ENCODE measurements at places on chromosomes 2 and 18.
A peak's percentile ranks its signal among the peaks of the same experiment; 100 is the strongest.

DNA sequence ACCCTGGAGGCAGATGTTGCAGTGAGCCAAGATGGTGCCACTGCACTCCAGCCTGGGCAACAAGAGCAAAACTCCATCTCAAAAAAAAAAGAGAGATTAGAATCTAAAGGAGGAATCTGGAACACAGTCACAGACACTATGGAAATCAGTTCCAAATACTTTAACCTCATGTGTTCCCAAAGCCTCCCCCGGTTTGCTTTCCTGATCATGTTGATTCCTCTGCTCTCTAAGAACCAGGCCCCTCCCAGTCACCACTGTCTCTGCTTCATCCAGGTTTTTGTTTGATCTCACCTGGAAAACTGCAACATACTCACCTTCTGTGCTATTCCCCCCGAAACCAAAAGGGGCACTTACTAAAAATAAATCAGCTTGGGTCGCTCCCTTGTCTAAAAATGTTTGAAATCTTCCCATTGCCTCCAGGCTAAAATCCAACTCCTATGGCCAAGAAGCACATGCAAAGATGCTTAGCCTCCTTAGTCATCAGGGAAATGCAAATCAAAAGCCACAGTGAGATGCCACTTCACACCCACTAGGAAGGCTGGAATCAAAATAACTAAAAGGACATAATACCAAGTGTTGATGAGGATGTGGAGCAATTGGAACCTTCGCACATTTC is 6.2 kb upstream of the NEU2 start:
- DNase-seq = no peak

DNA sequence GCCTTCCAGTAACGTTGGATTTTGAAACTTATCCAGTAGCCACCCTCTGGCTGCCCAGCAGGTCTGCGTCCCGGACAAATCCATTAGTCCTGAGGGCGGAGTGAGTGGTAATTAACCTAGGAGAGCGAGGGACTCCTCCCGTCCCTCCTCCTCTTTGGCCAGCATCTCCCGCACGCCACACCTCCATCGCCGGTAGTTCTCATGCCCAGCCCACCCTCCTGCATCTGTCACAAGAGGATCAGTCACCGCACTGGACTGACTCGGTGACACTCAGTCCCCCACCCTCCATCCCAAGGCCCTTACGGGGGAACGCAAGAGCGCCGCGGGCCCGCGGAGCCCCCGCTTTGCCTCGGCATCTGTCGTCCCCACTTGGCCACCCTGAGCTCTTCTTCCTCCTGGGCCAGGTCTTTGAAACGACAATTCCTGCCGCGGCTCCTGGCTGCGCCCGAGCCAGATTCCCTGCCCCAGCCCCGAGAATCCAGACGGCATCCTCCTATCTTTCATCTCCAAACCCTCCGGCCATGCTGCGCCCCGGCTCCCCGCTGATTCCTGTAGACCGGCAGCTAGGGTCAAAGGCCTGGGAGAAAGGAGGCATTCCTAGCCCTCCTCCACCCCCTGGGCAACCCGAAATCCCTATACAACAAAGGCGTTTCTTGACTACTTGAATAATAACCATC is 77.5 kb downstream of the EIF2AK3 start:
- no peak for DNase-seq

GRCh38 chr2:200318940-200319435 is 12.5 kb downstream of the SPATS2L start:
- no peak for DNase-seq

- DNase-seq = peak; percentile 94
Measured at GRCh38 chr2:85437488-85438200, 19.1 kb downstream of the SH2D6 start.

GRCh38 chr2:239386872-239387445 is 13.9 kb downstream of the HDAC4 start:
- no peak for DNase-seq

GRCh38 chr2:15570104-15570503 is 9.0 kb upstream of the NBAS start:
- no peak for DNase-seq

DNA sequence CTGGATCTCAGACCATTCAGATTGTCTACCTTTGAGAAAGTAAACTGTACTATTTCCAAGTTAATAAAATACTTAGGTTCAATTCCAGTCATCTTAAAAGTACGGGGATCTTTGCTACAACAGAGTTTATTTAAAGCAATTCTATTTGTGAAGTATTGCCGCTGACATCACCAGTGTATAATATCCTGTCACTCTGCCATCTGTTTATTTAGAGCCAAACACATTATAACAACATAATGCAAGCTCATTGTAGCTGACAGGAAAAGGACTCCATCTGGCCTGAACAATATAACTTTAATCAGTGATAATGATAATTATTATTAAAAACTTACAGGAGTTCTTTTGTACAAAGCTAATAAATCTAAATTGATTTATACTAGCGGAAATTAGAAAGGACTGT is 786.8 kb downstream of the ERBB4 start:
- no peak for DNase-seq

GRCh38 chr2:232058063-232058877 is 96.8 kb downstream of the DIS3L2 start:
- DNase-seq = no peak

GRCh38 chr2:45909677-45910191 is 258.3 kb downstream of the PRKCE start:
- peak; percentile 40 for DNase-seq

DNA sequence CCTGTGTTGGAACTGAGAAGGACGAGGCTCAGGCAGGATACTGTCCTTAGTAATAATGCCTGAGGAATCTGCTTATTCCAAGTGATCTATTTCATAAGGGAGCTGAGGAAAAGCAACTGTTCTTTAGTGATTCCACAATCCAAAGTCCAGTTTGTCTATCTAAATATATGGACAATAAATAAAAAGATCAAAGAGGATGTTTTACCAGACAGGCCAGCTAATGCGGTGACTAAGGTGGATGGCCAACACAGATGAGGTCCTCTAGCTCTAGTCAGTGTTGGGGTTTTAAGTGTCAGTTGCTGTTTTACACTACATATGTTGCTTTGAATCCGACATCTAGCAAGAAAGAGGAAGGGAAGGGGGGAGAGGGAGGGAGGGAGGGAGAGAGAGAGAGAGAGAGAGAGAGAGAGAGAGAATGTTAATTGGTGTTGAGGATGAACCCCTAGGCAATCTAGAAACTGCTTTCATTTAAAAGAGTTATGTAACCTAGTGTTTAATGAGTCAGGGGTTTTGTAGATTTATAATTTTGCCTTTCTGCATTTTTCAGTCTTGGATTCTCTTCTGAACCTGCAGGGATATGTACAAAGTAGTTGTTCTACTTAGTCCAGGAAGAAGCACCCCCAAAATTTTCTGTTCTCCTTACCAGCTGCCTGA is 27.0 kb upstream of the SCN1A start:
- no peak for DNase-seq

DNA sequence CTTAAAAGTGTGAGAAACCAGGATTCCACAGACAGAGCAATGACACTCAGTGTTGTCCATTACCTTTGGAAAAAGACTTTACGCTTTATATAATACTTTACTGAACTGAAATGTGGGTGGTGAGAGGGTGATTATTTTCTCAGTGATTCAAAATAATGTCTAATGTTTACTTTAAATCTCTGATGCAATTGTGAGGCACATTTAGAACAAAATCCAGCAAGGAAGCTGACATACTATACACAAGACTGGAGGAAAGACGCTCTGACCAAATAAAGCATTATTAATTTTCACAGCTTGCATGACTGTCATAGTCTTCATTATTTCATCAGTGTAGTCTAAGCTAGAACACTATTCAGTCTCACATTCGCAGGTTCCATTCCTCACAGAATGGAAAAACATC is 34.1 kb upstream of the STAT1 start:
- no peak for DNase-seq

GRCh38 chr2:102424754-102425153 is 1.8 kb downstream of the IL18RAP start:
- DNase-seq = peak; percentile 40

DNA sequence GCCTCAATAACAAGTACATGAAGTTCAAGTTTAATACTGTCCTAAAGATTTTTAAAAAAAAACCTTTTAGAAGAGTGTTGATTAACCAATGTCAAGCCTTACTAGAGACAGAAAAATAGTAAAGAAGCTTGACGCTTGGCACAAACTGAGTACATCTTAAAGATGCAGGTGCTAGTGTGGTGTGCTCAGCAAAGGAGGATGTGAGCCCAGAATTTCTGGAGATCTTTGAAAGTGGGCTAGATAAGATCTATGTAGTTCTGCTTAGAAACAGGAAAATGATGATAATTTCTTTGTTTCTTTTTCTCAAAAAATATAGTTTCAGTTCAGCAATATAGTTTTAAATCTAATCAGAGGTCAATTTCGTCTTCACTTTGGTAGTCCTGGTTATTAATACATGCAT is 118.3 kb upstream of the KLHL14 start:
- DNase-seq = no peak

DNA sequence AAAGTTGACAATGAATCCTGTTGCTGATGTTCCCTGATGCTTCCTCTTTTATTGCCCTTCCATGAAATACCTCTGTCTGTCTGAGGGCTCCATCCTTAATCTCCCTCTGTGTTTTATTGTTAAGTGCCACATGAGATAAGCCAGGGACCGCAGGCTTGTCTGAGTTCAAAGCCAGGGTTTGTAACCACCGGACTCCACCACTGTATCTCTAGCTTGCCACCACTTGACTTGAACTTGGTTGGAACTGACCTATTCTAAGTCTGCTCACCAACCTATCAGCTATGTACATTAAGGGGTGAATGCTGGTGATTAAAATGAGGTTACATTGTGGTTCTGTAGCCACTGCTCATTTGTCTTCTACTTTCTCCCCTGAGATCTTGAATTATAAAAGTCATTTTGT is 328.5 kb upstream of the ZEB2 start:
- DNase-seq = peak; percentile 92

GRCh38 chr18:44744161-44745121 is 63.8 kb downstream of the SETBP1 start:
- DNase-seq = no peak

DNA sequence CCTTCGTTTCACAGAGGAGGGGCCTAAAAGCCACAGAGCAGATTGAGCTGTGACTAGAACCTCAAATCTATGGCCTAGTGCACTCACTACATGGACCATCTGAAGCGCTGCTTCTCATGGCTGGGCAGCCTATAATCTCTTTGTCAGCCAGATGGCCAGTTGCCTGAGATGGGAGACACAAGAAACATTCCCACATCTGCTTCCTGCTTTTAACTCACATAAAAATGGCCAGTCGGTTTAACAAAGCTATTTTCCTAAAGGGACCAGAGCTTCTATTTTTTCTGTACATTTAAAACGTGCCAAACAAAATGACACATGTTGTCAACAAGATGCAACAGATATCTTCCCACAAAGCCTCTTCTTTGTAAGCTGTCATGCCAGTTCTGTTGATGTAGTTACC is 173.8 kb downstream of the GFPT1 start:
- DNase-seq = no peak

DNA sequence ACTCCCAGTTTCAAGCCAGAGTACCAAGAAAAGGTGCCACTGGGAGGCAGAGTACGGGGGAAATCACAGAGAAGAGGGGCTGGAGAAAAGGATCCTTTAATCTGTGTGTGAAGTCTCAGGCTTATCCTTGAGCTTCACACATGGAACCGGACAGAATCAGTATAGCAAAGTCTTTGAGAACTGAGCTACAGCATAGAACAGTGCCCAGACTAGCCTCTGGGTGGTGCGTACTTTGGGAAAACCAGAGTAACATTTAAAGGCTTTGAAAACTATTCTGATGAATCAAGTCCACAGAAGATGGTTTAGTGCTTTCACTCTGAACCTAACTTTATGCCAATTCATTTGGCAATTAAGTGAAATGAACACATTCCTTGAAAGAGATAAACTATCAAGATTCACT is 83.1 kb downstream of the BABAM2 start:
- no peak for DNase-seq

- DNase-seq = no peak
Measured at GRCh38 chr2:167254721-167255120, 366.4 kb downstream of the XIRP2 start.

GRCh38 chr2:204950695-204951346 is 405.5 kb downstream of the PARD3B start:
- DNase-seq = no peak

DNA sequence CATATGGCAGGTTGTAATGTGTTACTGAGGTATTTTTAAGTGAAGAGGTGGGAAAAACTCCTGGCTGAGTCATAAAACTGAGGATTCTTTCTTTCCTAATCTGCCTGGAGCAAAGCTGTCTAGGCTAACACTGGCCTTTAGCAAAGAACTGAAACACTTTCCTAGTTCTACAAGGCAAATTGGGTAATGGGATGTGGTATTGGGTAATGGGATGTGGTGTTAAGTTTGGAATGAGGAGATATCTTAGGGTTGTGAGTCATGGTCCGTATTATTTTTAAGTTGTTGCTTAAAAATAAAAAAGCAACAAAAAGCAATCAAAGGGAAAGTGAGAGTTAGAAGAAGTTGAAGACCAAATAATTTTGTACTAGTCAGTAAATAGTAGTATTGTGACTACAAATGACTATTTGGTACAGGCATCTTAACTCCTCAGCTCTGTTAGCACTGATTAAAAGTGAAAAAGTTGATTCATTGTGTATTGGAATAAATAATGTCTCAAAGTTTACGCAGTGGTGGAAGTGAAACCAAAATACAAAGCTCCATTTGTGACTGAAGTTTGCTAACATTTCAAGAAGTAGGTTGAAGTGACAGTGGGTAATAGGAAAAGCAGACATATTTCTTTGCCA is 216.8 kb downstream of the CAMKMT start:
- DNase-seq = peak; percentile 15

- no peak for DNase-seq
Measured at GRCh38 chr2:44267796-44268648, 7.3 kb upstream of the SLC3A1 start.

GRCh38 chr18:79204889-79205807 is 136.0 kb downstream of the ATP9B start:
- no peak for DNase-seq

DNA sequence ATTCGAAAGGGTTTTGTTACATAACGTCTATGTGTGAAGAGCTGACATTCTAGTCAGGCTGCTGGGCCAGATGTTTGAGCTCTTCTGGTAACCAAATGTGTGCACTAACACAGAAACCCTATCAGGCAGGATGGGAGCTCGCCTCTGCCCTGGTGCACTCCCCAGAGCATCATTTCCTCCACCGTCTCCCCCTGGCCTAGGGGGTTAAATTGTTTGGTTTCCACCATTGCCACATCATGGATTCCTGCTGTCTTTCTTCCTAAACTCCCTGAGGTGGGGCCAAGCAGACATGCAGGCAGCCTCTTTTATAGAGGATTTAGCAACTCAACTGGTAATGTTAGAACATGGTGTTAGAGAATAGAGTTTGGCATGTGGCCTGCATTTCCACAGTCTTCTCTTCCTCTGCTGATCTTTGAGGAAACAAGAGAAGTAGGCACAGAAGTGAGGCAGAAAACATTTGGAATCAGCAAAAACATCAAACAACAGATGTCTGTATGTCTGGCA is 87.3 kb downstream of the ANTXR1 start:
- DNase-seq = no peak

- no peak for DNase-seq
Measured at GRCh38 chr2:76210551-76210950, 499.8 kb upstream of the GCFC2 start.

GRCh38 chr2:143473820-143474219 is 344.6 kb downstream of the ARHGAP15 start:
- no peak for DNase-seq

- DNase-seq = no peak
Measured at GRCh38 chr2:187548656-187549055, 5.6 kb downstream of the TFPI start.
